ENCODE measurements at places on chromosomes 7 and 10.
A peak's percentile ranks its signal among the peaks of the same experiment; 100 is the strongest.

GRCh38 chr10:110395350-110396283, 90.9 kb upstream of the SMNDC1 start:
- H3K27me3 ChIP-seq = no peaks in the 10 kb centered on the region
- H3K4me3 ChIP-seq = no peak overlapping the region

DNA sequence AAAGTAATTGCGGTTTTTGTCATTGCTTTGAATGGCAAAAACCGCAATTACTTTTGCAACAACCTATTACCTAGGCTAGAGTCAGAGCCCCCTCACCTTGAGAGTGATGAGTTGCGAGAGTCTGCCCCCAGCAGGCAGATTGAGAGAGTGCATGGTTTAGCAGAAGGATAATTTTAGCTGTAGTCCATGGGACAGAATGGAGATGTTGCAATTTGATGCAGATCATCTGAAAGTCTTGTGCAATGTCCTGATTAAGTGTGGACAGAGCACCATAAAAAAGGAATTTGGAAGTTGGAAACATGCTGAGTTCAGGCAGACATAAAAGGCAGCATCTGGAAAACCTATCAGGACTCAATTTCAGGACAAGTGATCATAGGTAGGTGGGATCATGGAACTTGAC, 48.7 kb downstream of the GPR141 start:
- H3K4me1 ChIP-seq = no peaks in the 10 kb centered on the region
- H3K27ac ChIP-seq = no peak overlapping the region
- no peaks in the 10 kb centered on the region for H3K36me3 ChIP-seq
- DNase-seq = peak; percentile 33

GRCh38 chr7:12475362-12476063, 71.8 kb upstream of the VWDE start:
- H3K4me3 ChIP-seq = no peak overlapping the region
- H3K27ac ChIP-seq = no peak overlapping the region
- no peaks in the 10 kb centered on the region for H3K4me1 ChIP-seq
- H3K36me3 ChIP-seq = no peaks in the 10 kb centered on the region

- H3K27me3 ChIP-seq = no peaks in the 10 kb centered on the region
- H3K4me1 ChIP-seq = no peaks in the 10 kb centered on the region
- H3K36me3 ChIP-seq = no peaks in the 10 kb centered on the region
- no peak overlapping the region for H3K4me3 ChIP-seq
Observed at GRCh38 chr7:134750083-134751062, 29.1 kb upstream of the CALD1 start.

GRCh38 chr10:112603062-112603461, 156.0 kb downstream of the VTI1A start:
- no peaks in the 10 kb centered on the region for H3K36me3 ChIP-seq
- H3K4me3 ChIP-seq = no peak overlapping the region
- H3K27me3 ChIP-seq = no peaks in the 10 kb centered on the region
- no peak for DNase-seq

GRCh38 chr10:63910806-63911205, 389.6 kb downstream of the REEP3 start:
- no peak for DNase-seq
- no peaks in the 10 kb centered on the region for H3K36me3 ChIP-seq
- H3K27me3 ChIP-seq = no peaks in the 10 kb centered on the region
- H3K27ac ChIP-seq = no peak overlapping the region

- H3K4me3 ChIP-seq = peak overlapping the region; percentile 98
- H3K27ac ChIP-seq = peak overlapping the region; percentile 99
- peak; percentile 74 for DNase-seq
Observed at GRCh38 chr7:101216860-101217387, 457 bp downstream of the PLOD3 start.

GRCh38 chr7:30430777-30431176, 47.8 kb downstream of the NOD1 start:
- H3K36me3 ChIP-seq = peaks cover 5% of the 10 kb centered on the region
- H3K4me1 ChIP-seq = peaks cover 13% of the 10 kb centered on the region
- H3K4me3 ChIP-seq = no peak overlapping the region
- H3K27me3 ChIP-seq = no peaks in the 10 kb centered on the region
- H3K27ac ChIP-seq = peak overlapping the region; percentile 44

DNA sequence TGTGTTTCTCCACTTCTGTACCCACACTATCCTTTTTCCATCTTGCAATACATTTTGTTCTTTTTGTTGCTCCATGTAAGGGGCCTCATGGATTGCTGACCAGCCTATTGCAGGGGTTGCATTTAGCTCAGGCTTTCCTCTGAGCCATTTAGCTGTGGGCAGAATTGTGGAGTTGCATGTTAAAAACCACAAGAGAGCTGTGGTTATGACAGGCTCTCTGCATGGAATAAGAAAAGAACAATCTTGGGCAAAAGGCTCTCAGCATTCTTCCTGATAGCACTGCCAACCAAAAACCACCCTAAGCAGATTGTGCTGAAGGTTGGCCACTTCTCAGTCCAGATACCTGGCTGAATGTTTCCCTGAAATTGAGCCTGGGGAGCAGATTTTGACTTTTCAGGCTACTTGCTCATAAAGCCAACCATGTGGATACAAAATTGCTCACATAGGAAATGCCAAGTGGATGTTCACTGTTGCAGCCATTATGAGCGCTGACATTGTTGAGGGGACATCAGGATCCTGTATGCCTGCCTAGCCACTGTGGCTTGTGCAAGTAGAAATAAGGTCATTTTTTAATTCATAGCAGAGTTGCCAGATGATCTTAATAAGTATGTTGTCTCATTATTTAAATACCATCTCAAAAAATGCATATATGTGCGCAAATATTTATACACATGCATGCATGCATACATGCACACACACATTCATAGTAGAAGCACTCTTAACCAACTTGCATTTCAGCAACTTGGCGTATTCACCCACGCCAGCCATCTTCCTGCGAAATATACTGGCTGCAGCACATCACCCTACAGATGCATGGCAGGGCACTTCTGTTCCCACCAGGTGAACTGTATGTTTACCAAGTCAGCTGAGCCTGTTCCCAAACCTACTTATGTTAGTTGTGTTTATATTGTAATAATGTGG, 695.4 kb downstream of the LRMDA start:
- no peaks in the 10 kb centered on the region for H3K4me1 ChIP-seq
- no peak overlapping the region for H3K27ac ChIP-seq
- H3K4me3 ChIP-seq = no peak overlapping the region
- H3K36me3 ChIP-seq = no peaks in the 10 kb centered on the region
- no peak for DNase-seq

GRCh38 chr10:24697080-24697479, 26.6 kb downstream of the ARHGAP21 start:
- DNase-seq = no peak
- no peak overlapping the region for H3K27ac ChIP-seq
- H3K4me3 ChIP-seq = no peak overlapping the region
- H3K27me3 ChIP-seq = no peaks in the 10 kb centered on the region
- peaks cover 3% of the 10 kb centered on the region for H3K4me1 ChIP-seq
- H3K36me3 ChIP-seq = no peaks in the 10 kb centered on the region

DNA sequence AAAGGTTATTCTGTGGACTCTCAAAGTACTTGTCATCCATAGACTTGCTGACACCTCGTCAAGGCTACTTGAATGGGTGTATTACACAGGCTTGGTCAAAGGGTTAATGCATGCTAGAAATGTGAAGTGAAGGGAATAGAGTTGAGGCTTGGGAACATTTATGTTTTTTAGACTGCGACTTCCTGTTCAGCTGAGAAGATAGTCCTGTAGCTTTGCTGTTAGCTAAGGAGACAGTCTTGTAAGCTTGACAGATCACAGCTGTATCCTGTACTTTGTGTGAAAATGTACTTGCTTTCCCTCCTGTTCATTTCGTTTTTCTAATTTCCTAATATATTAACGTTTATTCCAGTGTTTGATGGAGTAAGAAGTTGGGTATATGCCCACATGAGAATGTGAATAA, 52.1 kb downstream of the ADD3 start:
- peaks cover 2% of the 10 kb centered on the region for H3K4me1 ChIP-seq
- H3K27me3 ChIP-seq = no peaks in the 10 kb centered on the region
- H3K4me3 ChIP-seq = no peak overlapping the region
- no peaks in the 10 kb centered on the region for H3K36me3 ChIP-seq
- H3K27ac ChIP-seq = no peak overlapping the region

Data from kidney (tissue), 22 donors.